ENCODE measurements at places on chromosomes 6 and 20.
A peak's percentile ranks its signal among the peaks of the same experiment; 100 is the strongest.

- no peak overlapping the region for H3K27ac ChIP-seq
- no peaks in the 10 kb centered on the region for H3K36me3 ChIP-seq
- H3K4me1 ChIP-seq, result peaks cover 13% of the 10 kb centered on the region
- DNase-seq, result peak; percentile 31
These were observed 673 bp downstream of the MARCKS start for GRCh38 chr6:113857556-113858479.

DNA sequence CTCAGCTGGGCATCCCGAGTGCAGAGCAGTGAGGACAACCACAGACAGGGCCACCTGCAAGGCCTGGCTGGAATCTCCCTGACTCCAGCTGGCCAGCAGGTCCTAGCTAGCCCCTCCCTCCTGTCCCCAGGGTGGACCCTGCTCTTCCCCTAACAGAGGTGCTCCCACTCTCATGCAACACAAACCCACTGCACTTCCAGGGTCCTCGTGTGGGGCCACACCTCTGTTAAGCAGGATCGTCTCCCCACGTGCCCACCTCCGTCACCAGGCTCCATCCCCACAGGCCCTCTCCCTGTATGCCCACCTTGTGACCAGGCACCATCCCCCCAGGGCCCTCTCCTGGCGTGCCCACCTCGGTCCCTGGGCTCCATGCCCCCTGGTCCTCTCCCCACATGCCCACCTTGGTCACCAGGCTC lies 17.3 kb downstream of the TAF4 start:
- H3K4me1 ChIP-seq, result peaks cover 24% of the 10 kb centered on the region
- DNase-seq, result no peak
- H3K27me3 ChIP-seq, result no peaks in the 10 kb centered on the region
- H3K36me3 ChIP-seq, result peaks cover 7% of the 10 kb centered on the region
- no peak overlapping the region for H3K4me3 ChIP-seq

GRCh38 chr6:18763086-18763485 lies 375.9 kb downstream of the RNF144B start:
- DNase-seq, result no peak
- H3K4me1 ChIP-seq, result no peaks in the 10 kb centered on the region
- no peak overlapping the region for H3K4me3 ChIP-seq
- H3K27me3 ChIP-seq, result no peaks in the 10 kb centered on the region

GRCh38 chr20:39222101-39222500 lies 260.0 kb downstream of the DHX35 start:
- H3K4me3 ChIP-seq, result no peak overlapping the region
- H3K27ac ChIP-seq, result no peak overlapping the region
- no peak for DNase-seq
- no peaks in the 10 kb centered on the region for H3K4me1 ChIP-seq
- H3K36me3 ChIP-seq, result no peaks in the 10 kb centered on the region

- H3K27me3 ChIP-seq, result no peaks in the 10 kb centered on the region
- H3K27ac ChIP-seq, result peak overlapping the region; percentile 93
- DNase-seq, result no peak
- peak overlapping the region; percentile 95 for H3K4me3 ChIP-seq
- H3K4me1 ChIP-seq, result peaks cover 43% of the 10 kb centered on the region
- no peaks in the 10 kb centered on the region for H3K36me3 ChIP-seq
These were observed 303 bp downstream of the MBOAT1 start for GRCh38 chr6:20211941-20212391.

DNA sequence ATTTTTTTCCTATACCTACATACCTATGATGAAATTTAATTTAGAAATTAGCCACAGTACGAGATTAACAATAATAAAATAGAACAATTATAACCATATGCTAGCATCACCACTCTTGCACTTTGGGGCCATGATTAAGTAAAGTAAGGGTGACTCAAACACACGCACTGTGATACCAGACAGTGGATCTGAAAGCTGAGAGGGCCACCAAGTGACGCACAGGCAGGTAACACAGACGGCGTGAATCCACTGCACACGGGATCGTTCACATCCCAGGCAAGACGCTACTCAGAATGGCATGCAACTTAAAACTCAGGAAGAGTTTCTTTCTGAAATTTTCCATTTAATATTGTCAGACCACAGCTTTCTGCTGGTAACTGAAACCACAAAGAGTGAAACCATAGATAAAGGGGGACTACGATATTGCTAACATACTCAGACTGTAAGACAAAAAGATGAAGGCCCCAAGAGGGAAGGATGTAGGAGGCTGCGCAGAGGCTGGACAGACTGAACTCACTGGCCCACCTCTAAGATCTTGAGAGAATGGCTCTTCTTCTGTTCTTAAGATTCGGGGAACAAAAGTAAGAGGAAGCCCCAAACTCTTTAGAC lies 17.9 kb downstream of the RRBP1 start:
- no peak overlapping the region for H3K4me3 ChIP-seq
- DNase-seq, result peak; percentile 42
- H3K27me3 ChIP-seq, result no peaks in the 10 kb centered on the region
- H3K4me1 ChIP-seq, result peaks cover 41% of the 10 kb centered on the region

GRCh38 chr20:49282584-49283171 lies 4.8 kb upstream of the ZNFX1 start:
- H3K4me1 ChIP-seq, result peaks cover 76% of the 10 kb centered on the region
- DNase-seq, result no peak
- peak overlapping the region; percentile 92 for H3K4me3 ChIP-seq
- H3K27me3 ChIP-seq, result no peaks in the 10 kb centered on the region

GRCh38 chr6:70625436-70625835 lies 42.2 kb upstream of the SMAP1 start:
- no peaks in the 10 kb centered on the region for H3K36me3 ChIP-seq
- H3K4me1 ChIP-seq, result no peaks in the 10 kb centered on the region
- no peak for DNase-seq

DNA sequence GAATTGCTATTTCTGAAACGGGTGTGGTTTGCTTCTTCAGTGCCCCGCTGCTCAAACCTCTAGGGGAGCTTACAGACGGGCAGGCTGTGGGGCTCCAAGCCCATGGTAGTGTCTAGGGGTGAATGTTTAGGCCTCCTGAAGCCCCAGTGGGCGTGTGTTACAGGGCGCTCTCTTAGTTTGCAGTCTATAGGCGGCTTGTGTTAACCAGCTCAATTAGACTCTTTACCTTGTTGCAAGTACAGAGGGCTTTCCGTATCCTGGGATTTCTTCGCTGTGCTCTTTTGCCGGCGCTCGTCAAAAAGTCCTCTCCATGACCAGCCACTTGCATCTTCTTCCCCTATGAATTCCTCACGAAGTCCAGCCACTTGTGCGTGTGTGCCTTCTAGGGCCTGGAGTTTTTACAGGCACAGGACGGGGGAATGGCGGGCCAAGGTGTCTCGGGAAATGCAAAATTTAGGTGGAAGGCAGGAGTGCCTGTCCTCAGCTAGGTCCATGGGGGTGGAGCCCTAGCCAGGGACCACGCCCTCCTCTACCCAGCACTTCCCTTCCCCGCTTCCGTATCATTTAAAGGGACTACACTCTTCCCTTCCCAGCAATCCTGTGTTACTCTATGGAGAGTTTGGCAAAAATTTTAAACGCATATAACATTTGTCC lies 94.5 kb downstream of the HTR1B start:
- no peak for DNase-seq
- no peaks in the 10 kb centered on the region for H3K4me1 ChIP-seq
- no peak overlapping the region for H3K4me3 ChIP-seq
- H3K27ac ChIP-seq, result no peak overlapping the region
- no peaks in the 10 kb centered on the region for H3K36me3 ChIP-seq
- peaks cover 2% of the 10 kb centered on the region for H3K27me3 ChIP-seq

DNA sequence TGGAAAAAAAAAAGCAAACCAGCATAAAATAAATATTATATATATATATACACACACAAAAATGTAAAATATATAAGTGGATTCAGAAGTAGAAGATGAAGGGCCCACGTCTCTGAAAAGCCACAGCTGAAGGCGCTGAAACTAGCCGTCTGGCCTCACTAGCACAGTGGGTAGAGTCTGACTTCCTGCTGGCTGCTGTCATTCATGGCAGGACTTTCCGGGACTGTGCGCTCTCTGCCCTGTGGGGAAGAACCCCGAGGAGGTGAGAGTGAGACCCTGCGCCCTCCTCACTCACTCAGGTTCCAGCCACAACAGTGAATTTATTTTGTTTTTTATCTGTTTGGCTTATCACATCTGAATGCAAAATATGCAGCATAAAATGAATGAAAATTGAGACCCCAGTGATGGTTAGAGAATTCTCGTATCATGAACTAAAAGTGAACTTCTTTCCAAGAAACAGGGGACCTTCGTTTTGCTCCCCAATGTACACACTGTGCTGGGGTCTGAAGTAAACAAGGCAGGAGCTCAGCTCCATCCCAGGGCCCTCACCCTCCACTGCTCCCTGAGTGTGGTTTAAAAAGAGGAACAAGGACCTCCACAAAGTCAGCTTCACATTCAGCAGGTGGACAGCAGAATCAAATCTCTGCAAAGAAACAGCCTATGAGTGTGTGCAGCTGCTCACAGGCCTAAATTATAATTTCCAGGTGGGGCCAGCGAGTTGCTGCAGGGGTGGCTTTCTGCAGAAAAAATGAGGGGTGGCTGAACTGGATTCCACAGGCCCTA lies 1.3 kb upstream of the RAMACL start:
- H3K27ac ChIP-seq, result no peak overlapping the region
- H3K4me1 ChIP-seq, result peaks cover 20% of the 10 kb centered on the region
- H3K4me3 ChIP-seq, result no peak overlapping the region
- no peak for DNase-seq
- no peaks in the 10 kb centered on the region for H3K36me3 ChIP-seq
